Naive B cell (primary cell): ENCODE measurements at places on chromosomes 12 and 14.

- DNase-seq, result no peak
Observed at GRCh38 chr12:45138609-45139008, 77.3 kb upstream of the ANO6 start.

- no peak for DNase-seq
Observed at GRCh38 chr12:82207556-82207955, 150.6 kb downstream of the CCDC59 start.

DNA sequence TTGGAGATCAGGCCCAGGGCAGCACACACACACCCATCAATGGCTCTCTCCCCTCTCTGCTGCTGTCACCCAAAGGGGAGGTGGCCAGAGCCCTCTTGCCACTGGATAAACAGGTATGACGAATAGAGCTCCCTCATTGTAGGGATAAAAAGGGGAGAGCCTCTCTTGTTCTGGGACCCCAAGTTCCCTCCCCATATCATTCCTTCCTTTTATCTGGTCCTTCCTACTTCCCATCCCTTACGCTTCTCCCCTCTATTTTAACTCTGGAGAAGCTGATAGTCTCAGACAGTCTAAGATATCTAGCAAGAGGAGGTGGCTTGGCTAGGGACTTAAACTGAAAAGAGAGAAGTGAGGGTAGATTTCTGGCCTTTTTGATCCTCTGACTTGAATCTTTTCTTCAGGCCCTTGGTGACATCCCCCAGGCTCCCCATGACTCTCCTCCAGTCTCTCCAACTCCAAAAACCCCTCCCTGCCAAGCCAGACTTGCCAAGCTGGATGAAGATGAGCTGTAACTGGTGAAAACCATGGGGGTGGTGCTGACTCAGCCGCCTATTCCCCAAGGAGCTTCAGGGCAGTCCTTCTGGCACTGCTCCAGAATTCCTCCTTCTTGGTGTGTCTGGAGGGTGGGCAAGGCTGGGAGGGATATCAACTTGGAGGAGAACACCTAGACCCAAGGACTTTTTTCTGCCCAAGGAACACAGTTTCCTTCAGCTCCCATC, 5.3 kb downstream of the ARHGEF25 start:
- DNase-seq, result no peak

DNA sequence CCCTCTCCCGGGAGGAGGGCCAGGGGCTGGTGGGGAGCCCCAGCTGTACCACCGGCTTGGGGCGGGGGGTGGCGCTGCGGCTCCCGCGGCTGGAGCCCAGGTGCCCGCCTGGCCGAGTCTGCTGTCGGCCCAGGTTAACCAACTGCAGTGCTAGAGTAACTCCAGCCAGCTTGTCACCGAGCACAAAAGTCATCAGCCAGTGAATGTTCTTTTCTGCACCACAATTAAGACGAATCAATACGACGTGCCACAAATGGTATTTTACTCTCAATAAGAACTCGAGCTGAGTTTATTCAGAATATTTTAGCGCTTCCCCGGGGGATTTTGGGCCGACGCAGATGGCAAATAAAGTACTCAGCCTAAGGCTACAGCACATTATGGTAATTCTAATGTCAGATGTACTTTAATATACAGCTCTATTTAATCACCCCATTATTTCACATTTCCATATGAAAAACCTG, 83.2 kb downstream of the BCL11B start:
- no peak for DNase-seq

DNA sequence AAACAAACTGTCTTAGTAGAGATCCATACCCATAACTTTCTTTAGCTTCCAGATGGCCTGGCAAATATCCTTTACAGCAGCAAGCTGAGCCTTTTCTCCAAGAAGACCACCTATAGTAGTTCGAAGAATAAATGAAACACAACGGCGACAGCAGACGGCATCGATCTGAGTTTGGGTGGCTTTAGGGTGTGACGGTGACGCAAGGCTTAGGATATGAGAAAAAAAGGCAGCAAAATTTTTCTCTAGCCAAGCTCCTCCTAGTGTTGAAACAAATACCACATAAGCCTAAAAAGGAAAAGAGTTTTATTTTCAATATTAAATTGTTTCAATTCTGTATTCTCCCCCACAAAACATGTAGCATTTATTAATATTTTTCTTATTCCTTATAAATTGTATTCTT, 33.3 kb downstream of the HEATR5A start:
- no peak for DNase-seq
